Thoracic aorta (tissue), 2 donors: ENCODE measurements at places on chromosomes 2 and 18.

DNA sequence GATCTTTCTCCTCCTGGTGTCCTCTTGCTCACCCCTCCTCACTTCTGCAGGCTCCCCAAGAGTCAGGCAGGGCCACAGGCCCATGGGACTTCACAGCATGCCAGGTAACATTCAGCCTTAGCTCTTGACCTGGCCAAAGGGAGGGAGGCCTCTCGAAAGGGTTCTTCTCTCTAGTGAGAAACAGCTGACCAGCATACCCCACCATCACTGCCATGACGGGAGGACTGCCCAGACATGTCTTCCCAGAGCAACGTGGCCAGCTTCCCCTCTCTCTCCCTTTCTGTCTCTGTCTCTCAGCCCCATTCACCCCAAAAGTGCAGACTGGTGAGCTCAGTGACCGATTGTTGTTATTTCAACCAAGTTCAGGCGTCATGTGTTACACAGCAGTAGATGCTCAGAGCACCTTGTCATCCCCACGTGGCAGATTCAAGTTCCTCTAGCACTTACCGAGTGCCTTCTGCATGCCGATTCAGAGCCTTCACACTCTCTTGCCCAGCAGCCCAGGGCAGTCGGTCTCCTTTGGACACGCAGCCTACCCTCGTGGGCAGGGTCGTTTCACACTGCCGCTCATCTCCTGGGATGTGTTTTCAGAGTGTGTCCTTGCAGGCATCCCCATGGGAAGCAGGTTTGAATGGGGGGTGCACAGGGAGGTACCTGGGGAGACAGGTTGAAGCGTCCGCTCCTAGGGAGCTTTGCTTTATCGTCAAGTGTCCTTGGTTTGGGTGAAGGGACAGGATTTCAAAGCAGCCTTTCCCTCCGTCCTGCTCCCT, 259.9 kb downstream of the NDUFA10 start:
- no peak for DNase-seq

DNA sequence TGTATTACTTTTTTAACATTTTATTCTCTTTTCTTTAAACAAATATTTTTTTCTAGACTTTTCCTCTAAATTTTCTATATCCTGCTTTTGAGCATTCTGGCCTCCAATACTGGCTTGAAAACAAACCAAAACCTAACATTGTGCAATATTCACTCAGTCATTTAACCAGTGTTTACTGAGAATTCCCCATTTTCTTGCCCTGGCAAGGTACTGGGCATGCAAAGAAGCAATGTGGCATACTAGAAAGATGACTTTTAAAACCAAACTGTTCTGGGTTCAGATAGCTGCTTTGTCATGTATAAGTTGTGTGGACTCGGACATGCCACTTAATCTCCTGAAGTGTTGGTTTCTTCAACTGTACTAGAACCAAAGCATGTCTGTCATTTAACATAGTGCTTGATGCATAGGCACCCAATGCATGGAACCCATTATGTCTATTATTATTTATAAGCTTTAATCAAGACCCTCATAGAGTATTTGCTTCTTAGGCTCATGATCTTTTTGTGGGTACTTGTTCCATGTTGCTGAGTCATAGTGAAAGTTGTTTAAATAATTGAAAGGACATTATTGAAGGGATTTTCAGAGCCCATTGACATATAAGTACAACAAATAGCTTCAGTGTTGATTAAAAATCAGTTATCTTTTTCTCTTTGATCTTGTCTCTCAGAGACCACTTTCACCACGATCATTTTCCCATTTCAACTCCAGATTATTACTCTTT, 185.4 kb upstream of the OSR1 start:
- DNase-seq: no peak

- no peak for DNase-seq
These were observed 855.5 kb upstream of the SALL3 start for GRCh38 chr18:78123926-78124797.

DNA sequence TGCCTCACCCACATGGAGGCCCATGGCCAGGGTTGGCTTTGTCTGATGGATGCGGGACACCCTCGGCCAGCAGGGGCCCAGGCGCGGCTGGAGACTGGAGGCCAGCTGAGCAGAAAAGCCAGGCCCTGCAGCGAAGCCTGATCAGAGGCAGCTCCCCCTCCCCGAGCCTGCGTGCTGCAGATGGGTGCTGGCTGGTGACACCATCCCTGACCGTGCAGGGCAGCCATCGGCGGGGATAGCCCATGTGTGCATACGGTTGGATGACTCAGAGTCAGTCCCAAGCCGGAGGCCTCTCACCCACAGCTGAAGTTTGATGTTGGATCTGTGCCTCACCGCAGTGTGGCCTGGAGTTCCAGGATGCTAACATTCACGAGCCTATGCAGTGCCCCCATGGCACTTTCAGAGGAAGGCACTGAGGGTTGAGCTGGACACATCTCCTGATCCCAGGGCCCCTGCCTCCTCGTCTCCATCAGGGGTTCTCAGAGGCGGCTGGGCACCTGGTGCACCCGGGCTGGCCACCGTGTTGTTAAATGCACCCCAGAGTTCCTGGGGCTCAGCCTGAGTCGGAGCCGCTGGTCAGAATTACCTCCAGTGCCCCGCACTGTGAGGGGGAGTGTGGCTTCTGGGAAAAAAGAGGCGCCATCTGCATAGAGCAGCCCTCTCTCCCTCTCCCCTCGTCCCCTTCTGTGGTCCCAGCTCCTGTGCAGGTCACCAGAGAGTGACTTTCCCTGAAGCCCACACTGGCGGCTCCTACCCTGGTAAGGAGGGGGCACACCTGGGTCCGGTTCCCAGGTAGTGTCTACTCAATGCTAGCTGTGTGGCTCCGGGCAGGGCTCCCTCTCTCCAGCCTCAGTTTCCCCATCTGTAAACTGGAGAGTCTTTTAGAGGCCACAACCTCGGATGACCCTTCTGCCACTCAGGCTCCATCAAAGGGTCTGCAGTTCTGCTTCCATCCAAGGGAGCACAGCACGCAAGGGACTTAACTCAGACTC, 19.4 kb upstream of the KIF1A start:
- DNase-seq: no peak

- no peak for DNase-seq
These were observed 48.9 kb downstream of the MEP1B start for GRCh38 chr18:32238635-32239268.

DNA sequence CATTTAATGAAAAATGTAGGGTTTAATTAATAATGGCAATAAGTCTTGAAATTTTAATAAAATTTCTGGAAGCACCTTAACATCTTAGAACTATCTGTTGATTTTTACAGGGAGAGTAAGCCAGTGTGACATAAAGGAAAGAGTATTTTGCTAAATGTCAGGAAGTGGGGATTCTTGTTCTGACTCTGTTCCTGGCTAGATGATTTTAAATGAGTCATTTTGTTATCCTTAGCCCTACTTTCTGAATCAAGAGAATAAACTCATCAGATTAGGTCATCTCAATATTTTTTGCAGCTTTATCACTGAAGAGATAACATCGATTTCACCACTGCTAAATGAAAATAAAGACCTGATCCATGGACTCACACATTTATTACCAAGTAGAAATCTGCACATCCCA, 377.5 kb upstream of the CYRIA start:
- no peak for DNase-seq

- no peak for DNase-seq
These were observed 899 bp upstream of the GFPT1 start for GRCh38 chr2:69387770-69388481.

- no peak for DNase-seq
These were observed 282.9 kb upstream of the TNP1 start for GRCh38 chr2:217142649-217143266.

GRCh38 chr2:149221002-149221401, 109.4 kb upstream of the LYPD6 start:
- no peak for DNase-seq

DNA sequence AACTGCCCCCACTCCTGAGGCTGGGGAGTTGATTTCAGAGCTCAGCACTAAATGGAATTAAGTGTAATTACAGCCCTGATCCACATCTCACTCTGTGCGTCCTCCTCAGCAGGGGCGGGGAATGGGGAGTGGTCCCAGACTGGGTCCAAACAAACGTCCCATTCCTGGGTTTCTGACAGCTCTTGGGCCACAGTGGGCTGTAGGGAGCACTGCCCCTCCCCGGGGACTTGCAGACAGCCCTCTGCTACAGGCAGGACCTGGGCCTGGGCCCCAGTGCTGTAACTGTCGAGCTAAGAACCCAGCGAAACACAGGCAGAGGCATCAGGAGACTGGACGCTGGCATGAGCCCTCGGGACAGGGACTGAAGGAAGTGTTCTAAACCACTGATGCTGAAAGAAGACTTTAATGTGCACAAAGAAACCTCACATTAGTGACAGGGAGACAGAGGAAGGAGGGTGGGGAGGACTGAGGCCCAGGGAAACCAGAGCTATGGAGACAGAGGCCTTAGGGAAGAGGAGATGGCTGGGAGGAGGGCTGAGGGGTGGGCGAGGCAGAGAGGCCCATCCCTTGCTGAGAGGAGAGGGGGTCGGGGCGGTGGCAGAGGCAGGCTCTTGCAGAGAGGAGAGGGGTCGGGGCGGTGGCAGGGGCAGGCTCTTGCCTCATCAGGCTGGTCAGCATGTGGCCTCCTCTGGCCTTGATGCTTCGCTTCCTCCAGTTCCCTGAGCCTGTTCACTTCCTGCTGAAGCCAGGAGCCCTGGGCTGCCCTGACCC, 5.8 kb upstream of the SEMA4C start:
- DNase-seq: no peak

- no peak for DNase-seq
These were observed 49.1 kb upstream of the CTDP1 start for GRCh38 chr18:79630281-79631095.

DNA sequence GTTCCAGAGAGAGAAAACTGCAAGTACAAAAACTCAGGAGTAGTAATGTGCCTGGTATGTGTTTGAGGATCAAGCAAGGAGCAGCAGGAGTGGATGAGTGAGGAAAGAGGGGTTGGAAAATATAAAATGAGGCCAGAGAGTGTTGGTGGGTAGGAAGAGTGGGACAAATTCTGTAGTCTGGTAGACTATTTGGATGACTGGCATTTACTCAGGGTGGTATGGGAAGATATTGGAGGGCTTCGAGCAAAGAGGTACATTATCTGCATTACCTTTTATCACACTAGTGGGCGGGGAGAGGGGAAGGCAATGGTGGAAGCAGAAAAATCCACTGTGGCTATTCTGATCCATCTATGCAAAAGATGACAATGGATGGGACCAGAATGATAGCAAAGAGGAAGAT, 381.7 kb upstream of the VWC2L start:
- no peak for DNase-seq

GRCh38 chr2:95343429-95344214, 46.5 kb downstream of the KCNIP3 start:
- DNase-seq: no peak

- no peak for DNase-seq
These were observed 1.1 kb upstream of the TET3 start for GRCh38 chr2:73983322-73984202.

DNA sequence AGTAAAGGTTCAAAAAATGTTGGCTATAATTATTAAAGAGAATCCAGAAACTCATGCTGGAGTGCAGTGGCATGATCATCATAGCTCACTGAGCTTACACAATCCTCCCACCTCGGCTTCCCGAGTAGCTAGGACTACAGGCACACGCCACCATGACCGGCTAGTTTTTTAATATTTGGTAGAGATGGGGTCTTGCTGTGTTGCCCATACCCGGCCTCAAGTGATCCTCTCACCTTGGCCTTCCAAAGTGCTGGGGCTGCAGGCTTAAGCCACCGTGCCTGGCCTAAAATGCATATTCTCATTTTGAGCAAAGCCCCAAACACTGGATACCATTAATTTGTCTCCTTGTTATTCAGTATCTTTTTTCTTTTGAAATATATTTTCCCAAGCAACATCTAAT, 32.4 kb downstream of the MEMO1 start:
- no peak for DNase-seq

GRCh38 chr18:7946734-7947377, 379.7 kb downstream of the PTPRM start:
- no peak for DNase-seq

DNA sequence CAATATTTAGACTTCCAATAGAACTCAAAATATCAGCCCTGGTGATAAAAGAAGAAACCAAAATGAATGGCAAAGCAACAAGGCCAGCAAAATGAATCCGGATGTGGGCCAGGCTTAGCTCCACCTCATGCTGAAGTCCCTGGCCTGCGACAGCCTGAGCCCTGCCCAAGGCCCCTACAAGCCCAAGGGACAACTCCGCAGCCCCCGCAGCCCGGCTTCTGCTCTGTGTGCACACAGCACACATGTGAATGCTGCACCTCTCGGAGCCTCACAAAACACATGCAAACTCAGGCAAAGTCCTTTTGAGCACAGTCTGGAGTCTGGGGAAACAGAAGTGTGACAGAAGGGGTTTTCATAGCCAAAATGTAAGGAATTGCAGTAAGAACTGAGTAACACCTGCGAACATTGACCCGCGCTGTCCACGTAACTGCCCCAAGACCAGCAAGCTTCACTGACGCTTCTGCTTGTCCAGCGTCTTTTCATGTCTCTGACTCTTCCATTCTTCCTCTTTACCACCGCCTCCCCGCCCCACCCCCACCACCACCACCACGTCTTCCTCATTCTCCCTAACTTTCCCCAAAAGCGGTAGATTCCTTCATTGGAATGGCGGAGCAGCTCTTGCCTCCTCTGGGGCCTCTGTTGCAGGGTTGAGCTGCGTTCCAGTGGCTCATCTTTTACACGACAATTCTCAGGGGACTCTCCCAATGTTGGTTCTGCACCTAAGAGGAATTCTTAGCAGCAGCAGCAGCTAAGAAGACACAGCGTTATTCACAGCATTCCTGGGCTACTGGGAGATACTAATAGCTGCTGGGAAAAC, 136.4 kb upstream of the COPS8 start:
- DNase-seq: no peak

- DNase-seq: no peak
These were observed 57.5 kb upstream of the AGPS start for GRCh38 chr2:177334940-177335543.

- no peak for DNase-seq
These were observed 7.8 kb downstream of the DOK6 start for GRCh38 chr18:69408522-69408921.

DNA sequence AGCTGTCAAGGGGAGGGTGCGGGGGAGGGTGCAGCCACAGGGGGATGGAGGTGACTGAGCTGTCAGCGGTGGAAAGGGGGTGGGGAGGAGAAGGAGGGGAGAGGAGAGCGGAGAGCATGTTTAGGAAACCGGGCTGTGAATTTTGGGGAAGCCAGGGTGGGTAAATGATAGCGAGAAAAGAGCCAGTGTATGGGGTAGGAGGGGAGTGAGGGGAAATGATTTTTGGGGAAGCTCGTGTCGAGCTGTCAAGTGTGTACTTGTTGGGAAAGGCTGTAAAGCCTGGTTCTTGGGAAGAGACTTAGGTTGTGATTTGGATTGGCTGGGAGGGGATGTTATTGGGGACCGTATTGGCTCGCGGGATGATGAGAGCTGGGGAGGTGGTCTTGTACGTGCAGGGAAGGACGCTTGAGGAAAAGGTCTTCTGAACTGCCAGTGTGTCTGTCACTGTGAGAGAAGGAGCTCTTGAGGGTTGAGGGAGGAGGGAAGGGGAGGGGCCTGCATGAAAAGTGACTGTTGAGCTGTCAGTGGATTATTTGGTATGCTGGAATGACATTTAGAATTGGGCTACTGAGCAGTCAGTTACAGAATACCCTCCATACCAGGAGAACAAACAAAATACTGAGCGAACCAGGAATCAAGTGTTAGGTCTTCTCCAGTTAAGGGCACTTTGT, 1.0 kb downstream of the UBR3 start:
- no peak for DNase-seq

GRCh38 chr2:219142329-219142728, 18.3 kb downstream of the NHEJ1 start:
- DNase-seq: peak; percentile 22

- no peak for DNase-seq
These were observed 23.7 kb downstream of the FARP2 start for GRCh38 chr2:241379481-241380480.

GRCh38 chr2:6237039-6237660, 545.0 kb downstream of the SOX11 start:
- DNase-seq: no peak
